ENCODE measurements at places on chromosomes 6 and 20.

DNA sequence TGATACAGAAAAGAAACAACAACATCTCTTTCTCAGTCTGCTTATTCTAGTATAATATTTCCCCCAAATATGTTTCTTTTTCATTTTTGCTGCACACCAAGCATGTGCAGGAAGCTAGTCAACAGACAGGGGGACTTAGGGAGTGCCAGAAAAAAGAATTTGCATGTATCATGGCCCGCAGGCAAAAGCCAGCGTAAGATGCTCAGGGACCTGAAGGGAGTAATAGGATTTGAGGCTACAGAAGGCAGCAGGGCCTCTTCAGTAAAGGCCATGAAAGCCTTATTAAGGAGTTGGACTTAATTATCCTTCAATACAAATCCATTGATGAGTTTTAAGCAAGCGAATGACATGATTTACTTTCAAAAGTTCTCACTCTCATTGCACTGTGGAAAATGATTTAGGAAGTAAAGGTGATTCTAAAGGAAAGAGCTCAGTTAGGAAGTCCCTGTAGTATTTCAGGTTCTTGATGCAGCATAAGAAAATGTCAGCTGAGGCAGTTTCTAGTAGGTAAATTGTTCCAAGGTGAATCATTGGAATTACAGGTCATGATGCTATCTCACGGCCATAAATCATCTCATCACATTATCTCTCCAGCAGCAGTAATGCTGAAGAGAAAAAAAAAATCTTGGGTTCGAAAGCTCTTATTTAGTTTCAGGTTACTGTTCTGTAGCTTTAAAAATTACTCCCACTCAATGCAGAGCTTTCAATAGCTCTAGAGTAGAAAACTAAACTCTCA, 94.8 kb downstream of the PTCHD4 start:
- no peak for DNase-seq

- no peak for DNase-seq
Observed at GRCh38 chr6:83044091-83044768, 21.4 kb downstream of the UBE3D start.

GRCh38 chr20:48186447-48186846, 401.2 kb upstream of the SULF2 start:
- DNase-seq = no peak

- DNase-seq = peak; percentile 6
Observed at GRCh38 chr6:168371185-168371584, 51.6 kb upstream of the DACT2 start.

- no peak for DNase-seq
Observed at GRCh38 chr20:64065062-64065973, 2.3 kb downstream of the TCEA2 start.

DNA sequence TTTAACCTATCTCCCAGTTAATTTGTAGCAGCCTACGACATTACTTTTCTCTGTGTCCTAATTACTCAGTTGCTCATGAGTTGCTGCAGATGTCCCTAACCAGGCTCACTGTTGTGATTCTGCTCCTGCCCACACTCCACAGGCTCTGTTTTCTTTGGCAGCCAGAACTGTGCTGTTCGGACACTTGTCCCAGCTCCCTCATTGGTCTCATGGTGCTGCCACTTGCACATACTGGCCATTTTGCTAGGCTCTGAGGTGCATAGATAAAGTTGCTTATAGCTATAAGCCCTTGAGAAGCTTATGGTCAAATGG, 55.0 kb downstream of the NOX3 start:
- DNase-seq = peak; percentile 11

GRCh38 chr20:48957053-48957481, 35.6 kb downstream of the ARFGEF2 start:
- DNase-seq = no peak

GRCh38 chr6:119848696-119849095, 499.1 kb upstream of the MAN1A1 start:
- DNase-seq = no peak

DNA sequence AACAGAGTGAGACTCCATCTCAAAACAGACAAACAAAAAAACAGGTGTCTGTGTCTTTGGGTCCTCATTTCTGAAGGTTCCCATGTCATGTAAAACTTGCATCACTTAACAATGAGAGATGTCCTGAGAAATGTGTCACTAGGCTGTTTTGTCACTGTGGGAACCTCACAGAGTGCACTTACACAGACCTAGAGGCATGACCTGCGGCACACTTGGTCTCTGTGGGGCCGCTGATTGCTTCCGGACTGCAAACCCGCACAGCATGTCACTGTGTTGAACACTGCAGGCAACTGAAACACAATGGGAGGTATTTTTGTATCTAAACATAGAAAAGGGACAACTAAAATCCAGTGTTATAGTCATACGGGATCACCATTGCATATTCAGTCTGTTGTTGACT, 42.3 kb upstream of the TMEM181 start:
- no peak for DNase-seq

DNA sequence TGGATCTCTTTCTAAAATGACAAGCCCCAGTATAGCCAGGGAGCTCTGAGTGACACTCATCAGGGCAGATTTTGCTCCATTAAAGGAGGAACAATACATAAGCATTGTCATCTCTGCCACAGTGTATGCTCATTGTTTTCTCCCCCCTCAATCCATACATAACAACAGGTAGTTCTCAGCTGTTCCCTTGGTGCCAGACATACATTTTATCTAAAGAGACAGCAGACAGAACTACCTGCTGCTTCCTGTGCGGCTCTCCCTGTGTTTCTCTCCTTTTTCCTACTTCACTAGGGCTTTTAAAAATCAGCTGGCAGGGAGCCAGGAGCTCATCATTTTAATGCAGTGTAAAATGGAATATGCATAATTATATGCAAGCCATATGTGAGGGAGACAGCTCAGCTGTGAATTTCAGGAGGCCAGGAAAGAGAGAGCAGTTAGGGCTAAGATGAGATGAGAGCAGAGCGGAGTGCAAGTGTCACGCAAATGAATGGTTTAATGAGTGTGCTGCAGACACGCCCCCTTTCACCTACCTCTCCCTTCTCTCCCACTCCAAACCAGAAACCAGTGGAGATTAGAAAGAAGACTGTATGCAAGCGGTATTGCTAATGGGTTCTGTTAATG, 96.0 kb downstream of the SOBP start:
- no peak for DNase-seq

- no peak for DNase-seq
Observed at GRCh38 chr6:118580585-118581419, 32.7 kb downstream of the PLN start.

GRCh38 chr6:76764057-76764456, 691.6 kb upstream of the IMPG1 start:
- DNase-seq = no peak

- DNase-seq = no peak
Observed at GRCh38 chr6:157760589-157761330, 62.3 kb upstream of the SNX9 start.

DNA sequence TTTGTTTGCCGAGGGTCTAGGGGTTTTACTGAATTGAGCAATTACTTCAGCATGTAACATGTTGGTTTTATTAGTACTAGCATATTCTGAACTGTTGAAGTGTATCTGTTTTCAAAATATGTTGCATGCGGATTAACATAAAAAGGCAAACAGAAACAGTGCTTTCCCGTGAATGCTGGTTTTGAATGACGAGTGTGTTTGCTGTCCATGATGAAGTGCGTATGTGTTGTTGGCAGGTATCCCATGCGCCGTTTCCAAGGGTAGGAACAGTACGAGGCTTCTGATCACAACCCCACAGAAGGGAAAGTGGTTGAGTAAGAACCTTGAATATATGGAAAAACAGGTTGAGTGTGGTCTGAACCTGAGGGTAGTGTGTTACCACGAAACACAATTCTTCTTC, 232.9 kb downstream of the SAMD5 start:
- DNase-seq = peak; percentile 93

DNA sequence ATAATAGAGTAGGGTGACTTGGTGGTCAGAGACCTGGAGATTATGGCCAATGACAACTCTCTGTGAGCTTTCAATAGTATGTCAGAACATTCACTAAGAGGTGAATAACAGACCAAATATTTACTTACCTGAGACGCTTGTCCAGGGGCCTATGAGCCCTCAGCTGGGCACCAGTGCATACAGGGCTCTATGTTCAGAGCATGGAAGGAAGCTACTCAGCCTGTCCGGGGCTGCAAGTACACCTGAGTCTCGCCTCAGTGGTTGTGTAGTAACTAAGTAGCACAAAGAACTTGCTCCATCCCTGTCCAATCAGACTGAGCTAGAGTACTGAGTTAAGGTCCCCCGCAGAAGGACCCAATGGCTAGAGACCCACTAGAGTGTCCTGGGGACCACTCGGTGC, 11.6 kb upstream of the SCGN start:
- DNase-seq = no peak

- no peak for DNase-seq
Observed at GRCh38 chr6:5736016-5736738, 270.5 kb downstream of the NRN1 start.

GRCh38 chr6:168827586-168827871, 386.5 kb downstream of the SMOC2 start:
- no peak for DNase-seq

GRCh38 chr6:105941621-105942412, 144.3 kb upstream of the PRDM1 start:
- DNase-seq = no peak

GRCh38 chr6:169233832-169234231, 19.8 kb downstream of the THBS2 start:
- no peak for DNase-seq

GRCh38 chr20:57658447-57658832, 38.2 kb upstream of the ZBP1 start:
- DNase-seq = no peak

GRCh38 chr20:51131811-51132210, 108.9 kb upstream of the KCNG1 start:
- no peak for DNase-seq

GRCh38 chr6:36925809-36926208, 28.7 kb upstream of the PI16 start:
- no peak for DNase-seq

GRCh38 chr20:3164043-3164762, 4.5 kb upstream of the FASTKD5 start:
- DNase-seq = no peak

DNA sequence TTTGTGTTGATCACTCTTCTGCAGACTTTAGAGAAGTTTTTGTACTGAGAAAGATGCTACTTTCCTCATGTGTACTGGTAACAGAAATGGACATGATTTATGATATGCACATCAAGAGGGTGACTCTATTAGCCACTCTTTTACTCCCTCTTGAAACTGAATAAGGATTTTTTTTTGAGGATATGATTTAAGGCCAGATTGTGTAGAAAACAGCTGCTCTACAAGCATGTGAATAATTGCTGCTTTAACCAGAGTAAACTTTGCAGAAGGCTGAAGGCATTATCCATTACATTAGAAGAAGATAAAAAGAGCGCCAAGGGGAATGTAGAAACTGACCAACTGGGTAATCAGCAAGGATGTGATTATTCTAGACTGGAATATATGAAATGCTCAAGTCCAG, 276.2 kb upstream of the MAP3K7 start:
- no peak for DNase-seq

GRCh38 chr20:48284837-48285236, 499.6 kb upstream of the SULF2 start:
- no peak for DNase-seq

All from lung (tissue), 17 donors.